ENCODE measurements at places on chromosomes 6 and 20.

- no peak for DNase-seq
These were observed 79.3 kb downstream of the INSM1 start for GRCh38 chr20:20447196-20447595.

- peak; percentile 41 for DNase-seq
These were observed 59.7 kb upstream of the SAMD3 start for GRCh38 chr6:130282234-130282995.

- DNase-seq = no peak
These were observed 99.0 kb downstream of the TBX18 start for GRCh38 chr6:84665401-84665800.

DNA sequence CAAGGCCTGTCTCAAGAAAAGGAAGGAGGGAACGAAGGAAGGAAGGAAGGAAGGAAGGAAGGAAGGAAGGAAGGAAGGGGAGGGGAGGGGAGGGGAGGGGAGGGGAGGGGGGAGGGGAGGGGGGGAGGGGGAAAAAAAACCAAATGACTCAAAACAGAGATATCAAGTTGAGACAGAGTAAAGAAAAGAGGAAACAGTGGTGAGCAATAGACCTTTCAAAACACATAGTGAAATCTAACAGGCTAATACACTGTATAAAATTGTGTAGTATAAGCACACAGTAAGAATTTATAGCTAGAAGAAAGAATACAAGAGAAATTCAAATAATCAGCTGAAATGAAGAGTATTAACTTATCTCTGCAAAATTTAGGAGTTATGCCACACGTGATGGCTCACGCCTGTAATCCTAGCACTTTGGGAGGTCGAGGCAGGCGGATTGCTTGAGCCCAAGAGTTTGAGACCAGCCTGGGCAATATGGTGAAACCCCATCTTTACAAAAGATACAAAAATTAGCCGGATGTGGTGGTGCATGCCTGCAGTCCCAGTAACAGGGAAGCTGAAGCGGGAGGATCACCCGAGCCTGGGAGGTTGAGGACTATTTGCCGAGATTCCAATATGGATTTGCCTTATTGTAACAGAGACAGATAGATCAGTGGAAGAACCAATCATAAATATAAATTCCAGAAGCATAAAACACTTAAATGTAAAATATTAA is 123.2 kb downstream of the PRND start:
- no peak for DNase-seq

GRCh38 chr6:34906826-34907225 is 17.8 kb downstream of the ANKS1A start:
- no peak for DNase-seq

DNA sequence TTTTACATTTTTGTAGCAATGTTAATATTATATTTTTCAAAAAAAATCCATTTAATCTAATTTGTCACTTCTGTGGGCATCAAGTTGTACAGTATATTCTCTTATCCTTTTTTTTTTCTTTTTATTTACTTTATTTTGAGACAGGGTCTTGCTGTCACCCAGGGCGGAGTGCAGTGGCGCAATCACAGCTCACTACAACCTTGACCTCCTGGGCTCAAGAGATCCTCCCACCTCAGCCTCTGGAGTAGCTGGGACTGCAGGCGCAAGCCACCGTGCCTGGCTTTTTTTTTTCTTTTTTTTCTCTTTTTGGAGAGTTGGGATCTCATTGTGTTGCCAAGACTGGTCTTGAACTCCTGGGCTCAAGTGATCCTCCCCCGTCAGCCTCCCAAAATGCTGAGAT is 14.4 kb upstream of the BEND6 start:
- DNase-seq = no peak

- DNase-seq = no peak
These were observed 34.2 kb upstream of the HINT3 start for GRCh38 chr6:125922322-125922860.

GRCh38 chr6:83273596-83273995 is 80.4 kb downstream of the RWDD2A start:
- DNase-seq = no peak

- no peak for DNase-seq
These were observed 758.0 kb upstream of the MMS22L start for GRCh38 chr6:98041056-98041455.

GRCh38 chr20:63533871-63534393 is 3.2 kb downstream of the PTK6 start:
- DNase-seq = no peak

DNA sequence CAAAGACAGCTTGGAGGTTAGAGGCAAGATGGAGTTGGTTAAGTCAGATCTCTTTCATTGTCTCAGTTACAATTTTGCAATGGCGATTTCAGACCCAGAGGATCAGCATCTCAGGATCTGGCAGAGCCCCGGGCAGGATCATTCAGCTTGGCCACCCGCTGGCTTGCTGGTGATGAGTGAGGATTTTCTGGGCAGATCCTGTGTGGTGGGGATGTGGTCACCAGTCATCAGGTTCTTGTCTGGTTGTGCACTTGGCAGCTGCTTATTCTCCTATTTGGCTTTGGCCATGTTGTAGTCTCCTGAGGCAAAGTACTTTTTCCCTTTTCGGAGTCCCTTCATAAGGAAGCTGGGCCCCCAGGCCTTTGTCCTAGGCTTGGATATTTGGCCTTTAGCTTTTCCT is 953.9 kb downstream of the KIF16B start:
- DNase-seq = no peak

- DNase-seq = no peak
These were observed 12.9 kb downstream of the TPMT start for GRCh38 chr6:18141805-18142590.

DNA sequence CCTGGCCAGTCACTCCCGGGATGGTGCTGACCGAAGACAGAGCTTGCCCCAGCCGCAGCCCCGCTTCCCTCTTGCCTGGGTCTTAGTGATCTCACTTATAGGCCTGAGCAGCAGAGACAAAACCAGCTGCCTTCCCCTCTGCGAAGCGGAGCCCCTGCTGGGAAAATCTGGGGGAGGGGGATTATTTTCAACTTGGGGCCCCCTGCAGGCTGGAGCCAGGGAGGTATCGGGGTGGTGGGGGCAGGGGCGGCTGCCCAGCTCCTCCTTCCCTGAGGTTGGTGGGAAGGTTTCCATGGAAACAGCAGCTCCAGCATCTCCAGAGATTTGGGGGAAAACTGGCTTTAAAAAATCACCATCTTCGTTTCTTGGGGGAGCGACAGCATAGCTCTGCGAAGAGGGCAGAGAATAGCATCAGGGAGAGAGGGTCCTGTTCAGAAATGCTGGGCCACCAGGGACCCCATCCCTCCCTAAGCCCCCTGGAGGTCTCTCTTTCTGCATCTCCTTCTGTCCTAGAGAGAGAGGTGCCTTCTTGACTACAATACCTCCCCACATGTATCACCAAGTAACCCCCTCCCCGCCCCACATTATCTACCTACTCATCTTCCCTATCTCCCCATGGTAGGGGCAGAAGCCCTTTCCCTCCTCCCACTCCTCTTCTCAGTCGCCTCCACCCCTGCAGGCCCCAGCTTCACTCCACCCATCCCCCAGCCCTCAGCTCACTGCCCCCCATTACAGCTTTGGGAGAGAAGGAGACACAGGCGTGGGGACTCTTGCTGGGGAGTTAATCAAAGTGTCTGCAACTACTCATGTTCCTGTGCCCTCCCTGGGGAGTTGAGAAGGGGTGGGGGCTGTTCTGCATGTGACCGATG is 88.4 kb upstream of the CCDC167 start:
- DNase-seq = no peak

- no peak for DNase-seq
These were observed 135.7 kb downstream of the EYA2 start for GRCh38 chr20:47030271-47030810.

DNA sequence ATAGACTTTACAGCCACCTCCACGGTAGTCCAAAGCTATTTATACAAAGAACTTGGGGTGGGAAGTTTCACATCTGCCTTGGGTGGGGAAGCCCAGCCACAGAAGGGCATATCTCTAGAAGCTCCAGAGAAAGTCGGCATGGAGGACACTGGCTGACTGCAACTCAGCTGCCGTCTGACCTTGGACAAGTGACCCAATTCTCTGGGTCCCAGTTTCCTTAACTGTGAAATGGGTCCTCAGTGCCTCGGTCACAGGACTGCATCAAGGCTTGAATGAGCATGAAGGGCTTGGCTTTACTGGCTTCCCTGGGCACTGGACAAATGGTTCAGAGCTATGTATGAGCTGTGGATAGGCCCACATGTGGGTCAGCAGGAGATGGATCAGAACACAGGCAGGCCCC is 58.6 kb downstream of the NOL4L start:
- DNase-seq = no peak

DNA sequence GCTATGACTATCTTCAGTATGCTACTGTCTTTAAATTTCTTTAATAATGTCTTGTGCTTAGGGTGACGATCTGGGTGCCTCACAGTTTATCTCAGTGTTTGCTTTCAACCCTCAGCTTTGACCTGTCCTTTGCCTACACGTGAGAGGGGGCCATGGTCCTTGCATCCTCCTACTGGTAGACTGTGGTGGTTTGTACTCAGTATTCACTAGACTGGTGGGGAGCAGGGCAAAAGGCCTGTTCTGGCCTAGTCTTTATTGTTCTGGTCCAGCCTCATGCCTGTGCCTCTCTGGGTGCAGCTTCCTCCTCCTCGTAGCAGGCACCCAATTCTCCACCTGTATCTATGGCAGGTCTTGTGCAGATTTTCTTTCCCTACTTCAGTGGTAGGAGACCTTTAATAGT is 354.9 kb downstream of the CD109 start:
- DNase-seq = no peak

DNA sequence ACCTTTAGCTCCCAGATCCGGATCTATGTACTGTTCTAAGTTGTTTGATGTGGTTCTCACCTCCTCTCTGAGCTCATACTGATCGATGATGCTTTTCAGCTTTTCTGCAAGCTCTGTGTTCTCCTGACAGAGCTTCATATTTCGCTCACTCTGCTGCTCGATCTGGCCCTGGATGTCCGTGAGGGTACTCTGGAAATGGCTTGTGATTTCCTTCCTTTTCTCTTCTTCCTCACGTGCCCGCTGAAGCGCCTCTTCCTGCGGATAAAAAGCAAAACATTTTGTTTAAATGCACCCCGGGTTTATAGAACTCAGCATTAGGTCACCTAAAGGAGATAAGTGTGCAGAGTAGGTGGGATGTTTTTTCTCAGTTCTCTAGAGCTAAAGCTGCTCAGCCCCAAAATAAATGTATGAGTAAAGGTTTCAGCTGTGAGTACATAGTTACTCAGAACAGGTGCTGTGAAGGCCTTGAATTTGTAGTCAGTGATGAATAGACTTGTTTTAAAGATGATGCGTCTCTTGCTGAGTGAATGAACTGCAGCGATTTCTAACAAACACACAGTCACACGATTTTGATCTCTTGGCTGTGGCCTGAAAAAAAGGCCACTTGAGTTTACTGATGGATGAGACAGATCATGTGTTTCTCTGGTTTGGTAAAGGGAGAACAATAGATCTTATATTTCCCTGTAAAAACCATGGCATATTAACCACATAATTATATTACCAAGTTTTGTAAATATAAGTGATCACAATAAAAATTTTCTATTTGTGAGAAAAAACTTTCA is 29.1 kb downstream of the TXLNB start:
- DNase-seq = no peak

DNA sequence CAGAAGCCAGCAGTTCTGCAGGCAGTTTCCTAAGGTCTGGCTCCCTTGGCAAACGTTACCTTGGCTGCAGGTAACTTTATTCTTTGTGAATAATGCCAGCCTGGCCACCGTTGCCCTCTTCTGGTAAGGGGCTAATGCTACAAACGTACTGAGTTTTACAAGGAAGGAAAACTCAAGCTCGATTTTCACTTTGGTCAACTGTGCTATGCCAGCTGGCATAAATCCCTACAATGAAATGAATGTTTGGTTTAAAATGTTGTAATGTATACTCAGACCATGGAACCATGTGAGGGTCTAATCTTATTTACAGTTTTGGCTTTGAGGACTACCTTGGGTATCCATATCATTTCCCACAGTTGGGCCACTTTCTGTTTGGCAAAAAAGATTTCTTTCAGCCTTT is 101.4 kb downstream of the SLX4IP start:
- peak; percentile 55 for DNase-seq

DNA sequence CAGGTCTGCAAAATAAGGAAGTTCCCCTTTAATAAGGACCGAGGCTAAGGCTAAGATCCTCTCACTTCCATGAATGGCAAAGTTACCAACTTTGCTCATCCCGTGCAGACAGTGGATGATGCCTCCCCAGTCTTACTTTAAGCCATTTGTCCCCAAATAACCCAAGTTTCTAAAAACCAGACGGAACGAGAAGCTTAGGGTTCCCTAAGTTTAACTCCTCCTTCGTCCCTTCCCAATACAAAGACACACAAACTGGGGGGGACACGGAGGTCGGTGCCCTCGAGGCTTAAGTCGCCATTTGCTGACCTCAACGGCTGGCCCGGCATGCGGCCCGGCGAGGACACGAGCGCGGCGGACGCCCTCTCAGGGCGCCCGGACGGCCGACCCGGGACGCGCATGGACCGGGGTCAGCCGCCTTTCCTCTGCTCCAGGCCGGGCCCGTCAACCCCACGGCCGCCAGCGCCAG is 527 bp downstream of the FBXO30 start:
- DNase-seq = peak; percentile 44

DNA sequence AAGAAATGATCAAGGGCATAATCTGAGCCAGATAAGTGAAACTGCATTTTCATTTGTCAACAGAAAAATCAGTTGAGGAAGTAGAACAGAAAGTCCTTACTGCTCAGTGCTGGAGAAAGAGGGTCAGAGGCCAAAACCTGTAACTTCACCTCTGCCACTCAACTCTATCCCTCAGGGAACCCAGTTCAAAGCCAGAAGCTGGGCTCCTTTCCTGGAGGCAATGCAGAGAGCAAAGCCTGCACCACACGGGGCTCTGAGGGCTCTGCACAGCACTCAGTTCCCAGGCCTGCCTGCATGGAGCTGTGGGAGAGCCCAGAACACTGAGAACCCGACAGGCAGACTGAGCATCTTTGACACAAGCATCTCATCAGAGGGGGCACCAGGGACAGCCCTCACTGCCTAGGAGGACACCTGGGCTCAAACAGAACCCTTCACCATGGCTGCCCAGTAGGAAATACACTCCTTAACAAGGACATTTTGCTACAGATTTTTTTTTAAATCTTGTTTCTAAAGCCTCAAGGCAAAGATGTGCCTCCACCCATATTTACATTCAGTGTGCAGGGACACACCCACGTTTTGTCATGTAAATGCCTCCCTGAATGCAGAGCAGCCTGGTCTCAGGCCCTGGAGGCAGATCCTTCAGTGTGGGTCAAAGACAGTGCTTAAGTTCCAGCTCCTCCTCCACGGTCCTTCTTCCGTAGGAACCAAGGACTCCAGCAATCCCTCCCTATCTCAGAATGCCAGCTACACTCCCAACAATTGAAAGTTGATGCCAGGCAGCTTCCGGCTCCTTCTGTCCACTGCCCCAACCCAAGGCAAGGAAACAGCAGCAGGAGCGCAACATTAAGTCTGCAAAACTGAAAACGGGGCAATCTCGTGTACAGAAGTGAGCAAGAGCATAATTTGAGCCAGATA is 6.6 kb downstream of the RNASET2 start:
- no peak for DNase-seq

DNA sequence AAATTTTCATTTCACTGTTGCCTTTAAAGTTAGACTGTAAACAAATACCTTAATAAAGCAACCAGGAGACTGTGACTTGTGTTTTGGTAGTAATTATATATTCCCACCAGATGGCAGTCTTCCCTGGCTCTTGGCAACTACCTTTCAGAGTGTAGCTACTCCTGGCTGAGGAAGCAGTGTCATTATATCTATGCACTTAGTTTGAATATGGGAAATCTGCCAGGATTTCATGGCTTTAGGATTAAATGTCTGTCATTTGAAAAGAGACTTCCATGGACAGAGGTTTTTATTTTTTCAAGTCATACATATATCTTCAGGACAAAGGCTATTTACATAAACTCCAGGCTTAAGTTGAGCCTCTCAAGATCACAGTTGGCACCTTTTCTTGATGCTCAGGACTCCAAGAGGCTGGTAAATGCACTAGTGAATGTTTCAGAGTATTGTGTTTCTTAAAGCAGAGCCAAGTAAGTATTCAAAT is 160.1 kb downstream of the C6orf58 start:
- peak; percentile 71 for DNase-seq

All from D341Med (cell line).